ENCODE measurements at places on chromosomes 16 and 17. TPM values are rescaled to one million over a fixed set of nuclear protein-coding genes. Genes with fewer than 3 reads are reported as not detected.

Gene OR4D1
- 0.34 TPM for total RNA-seq

Gene SMTNL2
- not detected for total RNA-seq

Gene LYRM9
- 11.1 TPM for total RNA-seq

Gene SLC2A4
- 0.07 TPM for total RNA-seq

Gene SLC13A2
- not detected for total RNA-seq

Gene SALL1
- not detected for total RNA-seq

Gene COPZ2
- 11.7 TPM for total RNA-seq

Gene CDH3
- 24.3 TPM for total RNA-seq

Gene CARD14
- not detected for total RNA-seq

Gene HEATR9
- total RNA-seq = 1.8 TPM

Gene SEPTIN12
- not detected for total RNA-seq

Gene KRTAP17-1
- not detected for total RNA-seq

Gene NPIPA2
- 1.5 TPM for total RNA-seq

Data from activated T-cell treated with anti-CD3 and anti-CD28 coated beads, Interleukin-2, amount 50 U/mL, for 72 hours (primary cell).